ENCODE measurements at places on chromosomes 11 and 22.
A peak's percentile ranks its signal among the peaks of the same experiment; 100 is the strongest.

DNA sequence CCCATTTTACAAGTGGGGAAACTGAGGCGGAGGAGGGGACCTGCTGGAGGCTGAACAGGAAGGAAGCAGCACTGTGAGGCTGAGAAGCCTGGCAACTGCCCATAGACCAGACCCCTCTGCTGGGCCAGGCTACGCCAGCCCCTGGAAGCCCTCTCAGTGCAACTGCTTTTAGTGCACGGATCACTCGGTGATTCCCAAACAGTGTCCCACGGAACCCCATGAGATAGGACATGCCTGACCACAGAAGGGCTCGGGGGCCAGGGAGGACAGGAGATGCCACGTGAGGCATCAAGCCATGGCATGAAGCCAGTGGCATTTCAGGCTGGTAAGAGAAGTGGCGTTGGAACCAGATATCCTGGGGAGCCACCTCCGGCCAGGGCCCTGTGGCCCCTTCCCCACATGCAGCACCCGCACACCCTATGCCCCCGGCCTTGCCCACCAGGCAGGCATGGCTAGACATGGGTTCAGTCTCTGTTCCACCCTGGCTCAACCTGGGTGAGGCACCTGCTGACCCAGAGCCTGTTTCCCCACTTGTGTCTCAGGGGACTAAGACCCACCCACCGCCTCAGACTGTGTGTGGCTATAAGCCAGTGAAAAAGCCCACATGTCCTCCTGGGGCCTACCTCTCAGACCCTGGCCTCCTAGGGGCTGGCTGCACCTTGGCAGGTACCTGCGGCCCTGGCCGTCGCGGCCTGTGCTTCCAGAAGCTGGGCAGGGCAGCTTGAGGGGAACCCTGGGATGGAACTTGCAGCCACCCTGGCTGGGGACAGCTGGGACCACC lies 84.1 kb downstream of the WNT7B start:
- DNase-seq: no peak

DNA sequence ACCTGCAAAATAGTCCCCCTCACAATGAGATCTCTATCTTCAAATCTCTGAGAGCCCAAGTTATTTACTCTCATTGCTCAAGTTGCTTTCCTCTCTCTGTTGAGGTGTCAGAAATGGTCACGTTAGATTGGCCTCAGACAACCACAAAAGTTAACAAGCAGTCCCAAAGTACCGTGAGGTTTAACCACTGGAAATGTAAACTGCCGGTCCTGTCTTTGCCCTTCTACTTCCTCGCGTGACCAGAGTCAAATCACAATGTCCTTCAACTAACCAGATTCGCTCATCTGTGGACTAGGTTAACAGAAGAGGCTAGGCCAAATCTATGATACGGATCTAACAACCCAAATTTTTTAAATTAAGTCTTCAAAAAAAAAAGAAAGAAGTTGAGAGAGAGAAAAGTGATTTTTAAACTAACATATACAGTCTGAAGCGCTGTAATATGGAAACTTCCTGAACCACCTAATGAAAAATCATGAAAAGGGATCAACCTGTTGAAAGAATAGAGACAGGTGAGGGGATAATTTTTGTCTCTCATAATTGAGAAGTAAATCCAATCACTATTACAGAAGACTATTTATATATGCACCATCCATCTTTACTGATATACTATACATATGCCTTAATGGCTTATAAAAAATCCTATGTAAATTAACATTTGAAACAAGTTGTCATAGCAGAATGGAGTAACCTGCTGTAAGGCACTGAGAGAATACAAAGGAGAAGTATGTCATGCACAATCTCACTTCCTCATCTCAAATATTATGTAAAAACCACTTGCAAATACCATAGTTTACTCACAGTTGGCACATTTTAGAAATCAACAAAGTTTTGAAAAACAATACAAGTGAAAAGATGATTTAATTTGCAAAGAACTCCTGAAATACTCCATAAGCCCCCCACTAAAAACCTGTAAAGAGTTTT lies 3.3 kb upstream of the JAML start:
- no peak for DNase-seq

DNA sequence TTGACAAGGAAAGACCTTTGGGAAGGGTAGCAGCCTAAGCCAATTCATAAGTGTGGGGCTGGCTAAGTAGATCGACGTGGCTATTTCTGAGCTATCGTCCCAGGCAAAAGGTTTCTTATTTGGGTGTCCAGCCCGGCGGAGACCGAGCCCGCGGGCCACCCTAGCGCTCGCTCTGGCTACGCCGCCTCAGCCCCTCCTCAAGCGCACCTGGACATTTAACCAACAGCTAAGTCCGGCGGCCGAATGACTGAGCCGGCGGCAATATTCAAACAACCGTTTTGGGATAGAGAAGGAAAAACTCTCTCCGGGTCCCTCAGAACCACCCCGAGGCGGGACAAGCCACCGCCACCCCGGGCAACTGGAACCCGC lies 457 bp downstream of the RNF141 start:
- DNase-seq: no peak

- no peak for DNase-seq
These were observed 2.3 kb upstream of the TBX1 start for GRCh38 chr22:19757985-19758895.

DNA sequence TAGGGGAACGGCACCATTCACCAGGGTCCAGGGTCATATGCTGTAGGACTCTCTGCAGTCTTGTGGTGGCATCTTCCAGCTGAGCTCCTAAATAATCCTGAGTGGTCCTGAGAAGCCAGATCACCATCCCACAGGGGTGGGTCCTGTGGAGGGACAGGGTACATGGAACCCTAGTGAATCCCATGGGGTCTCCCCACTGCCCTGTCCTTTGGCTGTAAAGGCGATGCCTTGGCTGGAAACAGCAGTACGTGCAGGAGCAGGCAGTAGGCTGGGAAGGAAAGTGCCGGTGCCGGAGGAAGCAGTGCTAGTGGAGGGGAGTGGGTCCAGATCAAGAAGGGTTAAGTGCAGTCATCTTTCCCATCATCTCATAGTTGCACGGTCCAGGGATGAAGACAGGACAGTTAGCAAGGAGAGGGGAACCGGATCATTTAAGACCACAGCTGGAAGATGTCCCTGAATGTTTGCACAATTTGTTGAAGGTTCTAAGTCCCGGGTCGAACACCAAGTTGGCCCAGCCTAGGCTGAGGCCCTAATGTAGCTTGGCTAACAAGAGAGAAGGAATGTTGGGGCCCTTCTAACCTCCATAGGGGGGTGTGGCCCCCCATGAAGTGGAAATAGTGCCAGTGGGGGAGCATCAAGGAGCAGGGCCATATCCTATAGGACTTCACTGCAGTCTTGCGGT lies 18.1 kb downstream of the TSPAN32 start:
- no peak for DNase-seq

DNA sequence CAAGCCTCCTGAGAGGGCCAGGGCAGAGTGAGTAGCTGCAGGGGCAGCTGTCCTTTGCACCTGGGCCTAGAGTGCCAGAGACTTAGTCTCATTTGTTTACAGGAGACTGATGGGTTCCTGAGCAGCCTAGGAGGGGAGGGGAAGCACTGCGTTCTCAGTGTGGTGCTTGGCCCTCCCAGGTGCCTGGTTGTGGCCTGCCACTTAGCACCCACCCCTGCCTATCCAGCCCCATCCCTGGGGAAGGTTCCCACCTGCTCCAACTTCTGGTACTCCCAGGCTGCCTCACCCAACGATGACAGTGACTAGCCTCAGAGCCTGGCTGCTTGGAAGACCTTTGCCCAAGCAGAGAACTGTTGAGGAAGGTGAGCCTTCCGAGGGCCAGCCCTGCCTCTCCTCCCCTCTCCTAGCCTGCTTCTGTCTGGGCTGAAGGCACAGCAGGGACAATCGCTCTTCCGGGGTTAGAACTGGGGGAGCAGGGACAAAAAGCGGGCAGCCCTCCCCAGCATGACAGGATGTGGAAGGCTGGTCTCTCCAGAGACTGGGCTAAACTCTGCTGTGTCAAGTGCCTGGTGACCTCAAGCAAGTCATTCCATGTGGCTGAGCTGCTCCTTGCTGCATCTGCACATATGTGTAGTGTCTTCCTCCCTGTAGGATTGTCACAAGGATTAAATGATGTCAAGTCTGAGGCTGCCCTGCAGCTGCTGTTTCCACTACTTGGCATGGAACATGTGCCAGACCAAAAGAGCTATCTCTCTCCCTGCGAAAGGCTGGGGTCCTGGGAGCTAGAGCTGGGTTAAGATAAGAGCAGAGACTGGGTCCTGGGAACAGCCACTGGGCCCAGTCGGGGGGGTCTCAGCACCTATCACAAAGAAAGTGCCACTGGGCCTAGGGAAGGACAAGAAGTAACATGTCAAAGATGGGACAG lies 9.9 kb downstream of the KCNQ1OT1 start:
- DNase-seq: no peak

DNA sequence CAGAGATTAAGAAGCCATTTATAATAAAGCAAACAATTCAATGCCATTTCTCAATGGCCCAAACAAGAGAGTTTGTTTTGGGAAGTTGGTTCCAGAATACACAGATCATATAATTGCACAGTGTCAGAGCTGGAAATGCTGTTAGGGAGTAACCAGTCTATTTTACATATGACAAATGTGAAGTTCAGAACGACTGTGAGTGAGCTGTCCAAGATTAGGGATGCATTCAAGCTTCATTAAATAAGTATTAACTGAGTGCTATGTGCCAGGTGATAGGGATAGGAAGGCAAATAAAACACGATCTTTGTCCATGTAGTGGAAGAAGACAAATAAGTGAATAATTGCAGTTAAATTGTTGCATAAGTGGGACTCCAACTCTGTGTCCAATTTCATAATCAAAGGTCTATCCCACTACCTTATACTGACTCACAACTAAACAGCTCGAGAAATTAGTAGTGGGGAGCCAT lies 33.1 kb upstream of the PICALM start:
- DNase-seq: no peak

DNA sequence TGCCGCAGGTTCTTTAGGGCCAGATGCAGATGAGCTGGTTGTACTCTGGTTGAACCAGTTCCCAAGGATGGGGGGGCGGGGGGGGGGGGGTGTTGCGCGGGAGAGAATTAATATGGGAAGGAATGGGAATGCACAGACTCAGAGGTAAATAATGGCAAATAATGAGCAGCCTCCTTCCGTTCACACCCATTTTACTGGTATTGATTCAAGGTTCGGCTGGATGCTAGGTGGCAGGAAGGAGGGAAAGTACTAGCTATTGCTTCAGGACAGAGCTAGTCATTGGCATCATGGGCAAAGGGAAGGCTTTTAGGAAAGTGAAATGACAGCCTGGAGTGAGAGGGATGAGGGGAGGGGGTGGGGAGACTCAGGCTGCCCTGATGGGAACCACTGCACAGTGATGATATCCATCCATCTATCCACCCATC lies at the start of gene VSTM5:
VSTM5 (minus strand) TSS at position 25 of the 425 bp plus-strand sequence. CDS start 116 bp downstream, outside the sequence.
- DNase-seq: no peak

- no peak for DNase-seq
These were observed 940 bp upstream of the TNKS1BP1 start for GRCh38 chr11:57325735-57326048.

DNA sequence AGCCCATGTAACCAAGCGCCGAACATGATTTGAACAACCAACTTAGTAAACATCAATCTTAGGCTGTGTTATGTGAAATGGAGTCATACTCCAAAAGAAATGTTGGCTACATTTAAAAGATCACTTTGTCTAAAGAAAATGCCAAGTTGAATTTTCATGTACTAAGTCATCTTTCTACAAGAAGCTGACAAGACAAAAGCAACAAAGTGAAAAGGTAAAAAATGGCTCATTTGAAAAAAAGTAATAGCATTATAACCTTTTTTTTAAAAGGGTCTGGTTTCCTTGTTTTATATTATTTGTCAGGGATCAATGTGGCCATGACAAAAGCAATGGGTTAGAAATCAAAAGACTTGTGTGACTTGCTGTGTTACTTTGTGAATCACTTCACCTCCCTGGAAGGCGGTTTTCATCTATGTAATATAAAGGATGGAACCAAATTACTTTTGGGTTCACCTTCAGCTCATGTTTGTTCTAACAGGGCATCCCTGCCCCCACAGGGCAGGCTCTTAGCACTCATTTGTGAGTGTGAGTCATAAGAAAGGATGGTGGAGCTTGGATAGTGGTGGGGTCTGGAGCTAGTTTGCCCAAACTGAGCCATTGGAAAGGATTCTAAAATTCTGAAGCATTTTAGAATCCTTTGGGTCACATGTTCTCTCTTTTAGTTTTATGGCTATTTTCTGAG lies 131.9 kb upstream of the MTMR2 start:
- DNase-seq: no peak

GRCh38 chr11:126515501-126515900 lies 160.0 kb downstream of the ST3GAL4 start:
- DNase-seq: no peak

DNA sequence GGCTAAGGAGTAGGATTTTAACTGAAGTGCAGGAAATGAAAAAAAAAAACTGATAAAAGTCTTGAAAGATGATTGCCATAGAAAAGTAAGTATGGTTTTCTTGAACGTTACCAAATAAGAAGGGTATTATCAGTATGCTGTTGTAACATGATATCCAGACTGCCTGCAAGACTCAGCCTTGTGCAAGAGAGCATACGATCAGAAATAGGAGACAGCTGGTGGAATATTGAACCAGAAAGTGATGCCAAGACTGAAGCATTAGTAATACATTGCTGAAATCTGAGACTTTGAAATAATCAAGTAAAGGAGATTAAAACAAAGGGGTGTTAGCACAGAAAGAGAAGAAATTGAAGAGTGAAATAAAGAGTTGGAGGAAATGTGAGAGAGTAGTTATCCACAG lies 452.7 kb upstream of the CNTN5 start:
- DNase-seq: no peak

GRCh38 chr11:36047344-36047743 lies 103.5 kb downstream of the LDLRAD3 start:
- no peak for DNase-seq

DNA sequence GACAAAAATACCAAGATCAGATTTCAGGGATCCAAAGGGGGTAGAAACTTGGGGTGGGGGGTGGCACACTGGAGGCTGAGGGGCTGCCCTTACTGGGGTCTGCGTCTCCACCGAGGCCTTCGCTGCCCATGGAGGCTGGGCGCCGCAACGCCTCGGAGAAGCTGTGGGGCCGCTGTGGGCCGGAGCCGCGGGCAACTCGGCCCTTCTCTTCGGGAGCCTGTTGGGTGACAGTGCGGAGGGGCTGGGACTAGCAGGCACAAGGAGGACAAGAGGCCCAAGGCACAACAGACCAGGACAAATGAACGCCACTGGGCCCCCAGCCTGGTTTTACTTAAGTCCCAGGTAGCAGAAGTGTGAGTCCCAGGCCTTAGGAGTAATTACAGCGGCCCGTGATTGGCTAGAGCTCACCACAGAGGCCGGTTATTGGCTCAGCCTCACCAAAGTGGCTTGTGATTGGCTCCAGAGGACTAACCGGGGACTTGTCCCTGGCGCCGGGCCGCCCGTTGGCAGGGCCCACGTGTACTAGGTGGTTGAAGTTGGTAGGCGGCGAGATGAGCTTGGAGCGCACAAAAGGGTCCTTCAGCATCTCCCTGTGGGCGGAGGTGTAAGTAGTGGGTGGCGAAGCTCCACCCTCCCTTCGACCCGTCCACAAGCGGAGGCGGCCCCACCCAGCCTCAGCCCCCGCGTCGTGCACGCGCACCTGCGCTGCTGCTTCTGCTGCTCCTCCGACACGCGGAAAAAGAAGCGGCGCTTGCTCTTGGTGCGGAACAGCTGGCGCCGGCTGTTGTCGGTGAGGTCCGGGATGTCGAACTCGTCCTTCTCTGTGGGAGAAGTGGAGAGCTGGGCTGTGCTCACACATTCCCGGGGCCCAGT lies 16.5 kb upstream of the MEN1 start:
- peak; percentile 57 for DNase-seq
